ENCODE measurements at places on chromosomes 7 and 10.

DNA sequence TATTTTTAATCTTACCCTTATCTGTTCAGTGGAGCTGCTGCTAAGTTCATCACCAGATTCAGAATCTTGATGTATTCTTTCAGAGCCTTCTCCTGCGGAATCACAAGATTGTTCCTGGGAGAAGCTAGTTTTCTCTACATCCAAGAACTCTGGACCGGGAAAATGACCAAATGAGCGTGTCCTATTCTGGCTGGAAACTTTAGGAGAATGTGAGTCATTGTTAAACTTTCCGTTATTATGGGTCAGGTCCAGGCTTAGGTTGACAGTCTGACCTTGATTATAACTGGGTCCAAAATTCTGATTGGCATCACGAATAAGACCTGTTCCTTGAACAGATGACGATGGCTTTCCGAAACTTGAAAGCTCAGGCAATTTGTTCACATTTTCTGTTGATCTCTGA lies 20.5 kb downstream of the ARHGAP12 start:
- no peak for DNase-seq

- no peak for DNase-seq
Measured at GRCh38 chr7:150787321-150788281, 12.6 kb downstream of the TMEM176B start.

GRCh38 chr10:299512-299911 lies 164.3 kb downstream of the ZMYND11 start:
- DNase-seq: no peak

DNA sequence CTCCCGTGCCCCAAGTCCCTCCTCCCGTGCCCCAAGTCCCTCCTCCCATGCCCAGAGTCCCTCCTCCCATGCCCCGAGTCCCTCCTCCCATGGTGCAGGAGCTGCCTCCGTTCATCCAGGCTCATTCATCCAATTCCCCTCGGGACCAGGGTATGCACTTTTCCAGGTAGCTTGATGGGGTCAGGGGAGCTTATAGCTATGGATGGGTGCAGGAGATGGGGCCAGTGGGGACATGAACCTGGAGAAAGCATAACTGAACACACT lies 201.3 kb downstream of the PTPRN2 start:
- DNase-seq: no peak

DNA sequence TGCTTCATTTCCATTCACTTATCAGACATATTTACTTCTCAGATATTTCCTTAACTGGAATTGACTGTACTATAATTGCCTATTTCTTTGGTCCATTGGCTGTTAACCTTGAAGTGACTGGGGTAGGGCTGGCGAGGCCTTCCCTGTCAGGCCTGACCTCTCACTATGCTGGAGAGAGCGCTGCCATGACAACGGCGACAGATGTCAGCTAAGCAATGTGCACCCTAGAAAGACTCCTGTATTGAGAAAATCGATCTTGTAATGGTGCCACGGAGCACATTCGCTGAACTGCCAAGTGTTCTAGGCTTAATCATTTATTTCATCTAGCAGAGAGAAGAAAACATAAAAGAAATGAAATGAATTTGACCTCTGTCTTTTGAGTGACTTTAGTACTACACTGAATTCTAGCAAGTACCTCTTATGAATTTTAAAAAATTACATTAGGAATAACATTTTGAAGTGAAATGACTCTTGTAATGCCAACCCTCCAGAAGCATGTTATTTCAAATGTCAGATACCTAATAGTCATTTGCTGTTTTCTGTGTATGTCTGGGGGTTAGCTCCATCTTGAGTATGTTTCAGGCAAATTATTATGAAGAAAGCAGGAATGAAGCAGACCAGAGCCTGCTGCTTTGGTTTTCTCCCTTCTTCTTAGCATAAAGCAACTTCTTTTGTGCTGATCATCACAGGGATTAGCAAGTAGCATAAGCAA lies 148.0 kb downstream of the SNX10 start:
- DNase-seq: no peak

- no peak for DNase-seq
Measured at GRCh38 chr7:27685209-27685608, 22.5 kb upstream of the HIBADH start.

DNA sequence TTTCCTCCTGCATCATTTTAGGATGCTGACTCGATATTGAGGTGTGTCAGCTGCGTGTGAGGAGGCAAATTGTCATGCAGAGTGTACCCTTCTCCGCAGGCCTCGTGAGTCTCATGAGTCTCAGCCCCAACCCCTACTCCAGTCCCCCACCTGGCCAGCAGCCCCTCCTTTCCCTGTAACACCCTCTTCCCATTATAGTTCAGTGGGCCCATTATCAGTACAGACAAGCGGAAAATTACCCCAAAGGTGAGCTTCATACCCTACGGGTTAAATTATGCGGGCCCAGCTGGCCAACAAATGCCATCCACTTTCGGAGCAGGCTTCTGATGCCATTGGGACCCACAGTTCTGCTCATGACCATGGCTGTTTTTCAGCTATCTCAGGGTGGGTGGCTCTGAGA lies 25.2 kb downstream of the SFTPD start:
- DNase-seq: no peak
